ENCODE measurements at places on chromosomes 1 and 21.

- no peak for DNase-seq
Observed at GRCh38 chr1:97806996-97807520, 113.8 kb downstream of the DPYD start.

DNA sequence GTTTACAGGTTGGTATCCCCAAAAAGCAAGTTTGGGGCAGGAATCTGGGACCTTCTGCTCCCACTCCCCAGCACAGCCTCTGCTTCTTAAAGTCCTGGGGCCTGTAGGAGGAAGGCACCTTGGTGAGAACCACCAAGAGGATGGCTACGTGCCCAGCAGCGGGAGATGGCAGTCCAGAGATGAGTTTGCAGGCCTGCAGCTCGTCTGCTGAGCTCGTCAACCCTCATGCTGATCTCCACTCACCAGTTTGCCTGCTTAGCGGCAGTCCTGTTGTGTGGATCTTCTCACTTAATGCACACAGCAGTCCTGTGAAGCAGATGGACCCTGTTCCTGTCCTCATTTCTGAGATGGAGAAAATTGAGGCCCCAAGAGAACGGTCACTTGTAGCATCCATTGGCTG is 160.5 kb downstream of the DYRK1A start:
- DNase-seq = no peak

DNA sequence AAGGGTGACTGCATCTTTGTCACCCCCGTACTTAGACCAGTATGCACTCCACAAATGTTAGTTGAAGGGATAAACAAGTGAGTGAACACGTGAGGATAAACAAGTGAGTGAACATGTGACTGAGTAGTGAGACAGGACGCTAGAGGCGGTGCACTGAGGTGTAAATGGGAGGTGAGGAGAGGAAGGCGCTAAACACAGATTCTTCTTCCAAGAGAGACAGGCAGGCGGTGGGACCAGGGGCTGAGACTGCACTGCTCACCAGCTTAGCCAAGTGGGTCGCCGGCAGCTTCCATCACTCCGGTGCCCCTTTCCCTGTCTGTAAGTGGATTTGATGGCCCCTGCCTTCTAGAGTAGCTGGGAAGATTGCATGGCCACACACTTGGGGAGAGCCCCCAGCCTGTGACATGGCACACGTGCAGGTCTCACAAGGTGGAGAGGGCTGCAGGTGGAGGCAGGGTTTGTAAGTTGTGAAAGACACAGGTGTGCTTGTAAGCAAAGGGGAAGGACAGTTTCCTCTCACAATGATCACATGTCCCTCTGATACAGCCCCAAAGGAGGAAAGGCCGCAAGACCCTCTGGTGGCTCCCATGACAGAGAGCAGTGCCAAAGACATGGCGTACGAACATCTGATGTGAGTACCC is 47.5 kb upstream of the EFHD2 start:
- no peak for DNase-seq

DNA sequence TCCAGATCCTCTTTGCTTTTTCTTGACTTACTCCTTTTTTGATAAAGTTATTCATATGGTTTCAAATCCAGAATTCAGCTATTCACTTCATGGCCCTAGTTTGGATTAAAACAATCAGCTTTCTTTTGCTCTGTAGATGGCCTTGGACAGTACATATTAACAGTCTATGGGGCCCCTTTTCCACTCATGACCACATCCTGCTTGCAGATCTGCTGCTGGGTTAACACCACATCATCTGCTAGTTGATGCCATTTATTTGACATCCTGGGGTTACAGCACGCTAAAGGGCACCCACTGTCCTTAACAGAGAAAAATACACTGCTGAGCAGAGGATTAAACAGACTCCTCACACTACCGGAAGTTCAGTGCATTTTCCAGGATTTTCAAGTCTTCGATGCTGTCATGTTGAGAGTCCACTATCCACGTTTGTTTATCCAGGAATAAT is 941 bp upstream of the IFI16 start:
- no peak for DNase-seq

DNA sequence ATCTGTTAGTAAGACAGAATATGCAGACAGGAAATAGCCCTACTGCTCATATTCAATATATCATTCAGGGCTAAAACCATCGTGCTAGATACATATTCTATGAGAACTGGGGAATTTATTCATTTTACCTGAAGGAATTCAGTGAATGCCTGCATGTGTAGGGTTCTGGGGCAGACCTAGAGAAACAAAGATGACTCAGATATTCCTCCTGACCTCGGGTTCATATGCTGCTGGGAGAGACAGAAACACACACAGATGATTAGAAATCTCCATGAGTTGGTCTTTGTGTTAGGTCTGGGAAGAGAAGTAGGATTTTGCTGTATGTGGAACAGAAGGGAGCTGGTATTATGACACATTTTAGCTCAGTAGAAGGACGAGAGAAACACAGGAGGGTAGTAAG is 176.5 kb upstream of the ST6GALNAC5 start:
- DNase-seq = no peak

- no peak for DNase-seq
Observed at GRCh38 chr1:194281376-194281775, 1095.0 kb upstream of the B3GALT2 start.

- DNase-seq = no peak
Observed at GRCh38 chr1:203492082-203492747, 1.7 kb upstream of the OPTC start.

GRCh38 chr1:35449334-35450008 is 107.7 kb downstream of the KIAA0319L start:
- DNase-seq = no peak

DNA sequence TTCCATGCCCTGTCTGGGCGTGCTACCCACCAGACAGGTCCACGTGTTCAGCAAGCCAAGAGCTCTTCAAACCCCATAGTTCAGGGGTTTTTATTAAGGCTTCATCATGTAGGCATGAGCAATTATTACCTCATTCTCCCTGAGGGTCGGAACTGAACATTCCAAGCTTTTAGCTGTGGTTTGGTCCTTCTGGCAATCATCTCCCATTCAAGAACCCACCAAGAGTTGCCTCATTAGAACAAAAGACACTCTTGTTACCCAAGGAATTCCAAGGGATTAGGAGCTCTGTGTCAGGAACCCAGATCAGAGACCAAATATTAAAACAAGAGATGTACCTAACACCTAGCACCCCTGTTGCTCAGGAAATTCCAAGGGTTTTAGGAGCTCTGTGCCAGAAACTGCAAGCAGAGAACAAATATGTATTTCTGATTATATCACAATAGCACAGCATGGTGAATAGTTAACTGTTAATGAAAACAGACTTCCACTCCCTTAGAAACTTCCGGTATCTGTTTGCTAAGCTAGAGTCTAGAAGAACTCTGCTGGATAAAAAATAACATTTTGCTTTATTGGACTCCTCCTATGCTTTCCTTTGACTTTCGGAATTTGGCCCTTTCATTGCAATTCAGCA is 201.2 kb upstream of the L1TD1 start:
- no peak for DNase-seq

- no peak for DNase-seq
Observed at GRCh38 chr1:27772036-27772931, 735 bp upstream of the STX12 start.

GRCh38 chr1:150164779-150165178 is 15.1 kb downstream of the PLEKHO1 start:
- DNase-seq = no peak

DNA sequence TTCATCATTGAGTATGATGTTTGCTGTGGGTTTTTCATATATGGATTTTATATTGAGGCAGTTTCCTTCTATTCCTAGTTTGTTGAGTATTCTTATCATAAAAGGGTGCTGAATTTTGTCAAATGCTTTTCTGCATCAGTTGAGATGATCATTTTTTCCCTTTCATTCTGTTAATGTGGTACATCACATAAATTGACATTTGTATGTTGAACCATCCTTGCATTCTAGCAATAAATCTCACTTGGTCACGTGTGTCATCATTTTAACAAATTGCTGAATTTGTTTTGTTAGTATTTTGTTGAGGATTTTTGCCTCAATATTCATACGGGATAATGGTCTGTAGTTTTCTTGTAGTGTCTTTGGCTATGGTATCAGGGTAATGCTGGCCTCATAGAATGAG is 19.9 kb downstream of the TTC34 start:
- no peak for DNase-seq

DNA sequence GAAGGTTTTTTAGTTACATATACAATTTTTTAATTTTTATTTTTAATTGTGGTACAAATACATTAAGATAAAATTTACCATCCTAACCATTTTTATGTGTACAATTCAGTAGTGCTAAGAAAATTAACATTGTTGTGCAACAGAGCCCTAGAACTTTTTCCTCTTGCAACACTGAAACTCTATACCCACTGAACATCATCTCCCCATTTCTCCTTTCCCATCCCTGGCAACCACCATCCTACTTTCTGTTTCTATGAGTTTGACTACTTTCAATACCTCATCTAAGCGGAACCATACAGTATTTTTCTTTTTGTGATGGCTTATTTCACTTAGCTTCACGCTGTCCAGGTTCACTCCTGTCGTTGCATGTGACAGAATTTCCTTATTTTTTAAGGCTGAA is 54.1 kb downstream of the PALMD start:
- DNase-seq = no peak

GRCh38 chr1:62084310-62084890 is 110.2 kb upstream of the L1TD1 start:
- no peak for DNase-seq

- DNase-seq = no peak
Observed at GRCh38 chr1:157852476-157852875, 10.9 kb upstream of the CD5L start.

DNA sequence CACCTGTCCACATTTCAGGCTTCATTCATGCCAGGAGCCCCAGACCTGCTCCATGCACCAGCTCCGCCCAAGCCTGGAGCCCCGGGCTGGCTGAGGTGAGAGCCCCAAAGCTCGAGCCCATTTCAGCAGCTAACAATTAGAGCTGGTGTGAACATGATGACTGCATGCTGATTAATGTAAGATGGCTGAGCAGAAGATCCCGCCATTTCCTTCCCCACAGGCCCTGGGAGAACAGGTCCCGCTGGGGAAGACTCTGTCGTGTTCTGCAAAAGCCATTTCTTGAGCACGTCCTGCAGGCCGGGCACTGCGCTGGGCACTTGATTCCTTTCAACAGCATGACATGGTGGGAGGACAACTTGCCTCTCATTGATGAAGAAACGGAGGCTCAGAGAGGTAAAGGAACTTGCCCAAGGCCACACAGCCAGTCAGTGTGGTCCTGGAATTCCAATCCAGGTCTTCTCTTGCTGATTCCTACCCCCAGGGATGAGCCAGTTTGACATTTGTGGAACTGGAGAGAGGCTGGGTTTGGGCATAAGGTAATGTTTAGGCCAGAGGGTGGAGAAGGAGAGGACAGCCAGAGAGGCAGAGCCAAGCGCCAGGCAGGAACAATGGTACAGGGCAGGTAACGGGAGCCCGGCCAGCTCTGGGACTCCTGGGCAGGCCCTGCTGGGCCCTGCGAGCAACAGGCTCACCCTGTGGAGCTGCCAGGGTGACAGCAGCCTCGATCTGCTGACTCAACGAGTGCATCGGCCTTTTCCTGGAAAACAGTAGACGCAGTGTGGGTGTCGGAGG is 28.1 kb upstream of the EPHA2 start:
- no peak for DNase-seq

- no peak for DNase-seq
Observed at GRCh38 chr21:33975548-33976081, 60.0 kb upstream of the ATP5PO start.

DNA sequence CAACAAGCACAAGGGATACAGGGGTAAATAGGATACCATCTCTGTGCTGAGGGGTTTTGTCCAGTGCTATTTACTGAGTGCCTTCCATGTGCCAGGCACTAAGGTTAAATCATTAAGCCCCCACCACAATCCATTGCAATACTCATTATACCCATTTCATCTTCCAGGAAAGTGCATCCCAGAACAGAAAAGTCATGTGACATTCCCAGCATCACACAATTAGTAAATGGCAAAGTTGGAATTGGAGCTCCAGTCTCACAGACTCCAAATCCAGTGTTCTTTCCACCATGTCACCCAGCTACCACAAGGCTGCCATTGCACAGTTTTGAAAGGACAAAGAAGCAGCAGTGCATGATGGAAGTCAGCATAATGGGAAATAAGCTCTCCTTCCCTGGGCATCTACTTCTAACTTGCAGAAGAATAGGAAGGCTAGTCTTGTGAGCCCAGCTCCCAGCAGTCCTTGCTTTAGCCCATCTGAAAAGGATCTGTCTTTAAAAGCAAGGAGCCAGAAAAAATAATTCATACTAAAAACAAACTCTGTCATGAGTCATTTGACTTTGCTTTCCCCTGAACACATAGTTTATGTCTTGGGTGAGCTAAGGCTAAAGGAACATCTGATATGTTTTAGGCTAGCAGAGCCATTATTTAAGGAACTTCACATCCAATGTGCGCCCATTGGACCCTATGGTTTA is 111.4 kb upstream of the HOOK1 start:
- no peak for DNase-seq

Measured in NCI-H187 (cell line).